ENCODE measurements at places on chromosomes 5 and 9.

- peak; percentile 24 for DNase-seq
Observed at GRCh38 chr9:126854734-126855133, 5.7 kb upstream of the ZBTB34 start.

GRCh38 chr9:136014147-136014923, 53.2 kb upstream of the UBAC1 start:
- peak; percentile 37 for DNase-seq

DNA sequence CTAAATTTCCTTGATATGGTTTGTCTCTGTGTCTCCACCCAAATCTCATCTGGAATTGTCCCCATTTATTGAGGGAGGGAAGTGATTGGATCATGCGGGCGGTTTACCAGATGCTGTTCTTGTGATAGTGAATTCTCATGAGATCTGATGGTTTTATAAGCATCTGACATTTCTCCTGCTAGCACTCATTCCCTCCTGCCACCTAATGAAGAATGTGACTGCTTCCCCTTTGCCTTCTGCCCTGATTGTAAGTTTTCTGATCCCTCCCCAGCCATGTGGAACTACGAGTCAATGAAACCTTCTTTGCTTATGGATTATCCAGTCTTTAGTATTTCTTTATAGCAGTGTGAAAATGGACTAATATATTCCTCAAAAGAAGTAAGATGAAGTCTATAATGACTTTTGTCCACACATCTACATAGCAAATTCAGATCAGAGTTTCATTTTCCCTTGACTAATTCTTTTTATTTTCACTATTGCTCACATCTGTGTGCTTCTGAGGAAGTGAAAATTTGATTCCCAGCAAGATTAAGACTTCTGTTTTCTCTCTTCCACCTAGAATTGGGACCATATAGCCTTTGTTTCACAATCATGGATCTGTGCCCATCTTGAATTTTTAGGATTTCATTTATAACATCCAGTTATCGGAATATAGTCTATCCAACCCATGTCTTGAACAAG, 393.5 kb downstream of the DMAC1 start:
- DNase-seq: no peak

GRCh38 chr5:137036640-137037039, 462.5 kb downstream of the SPOCK1 start:
- peak; percentile 54 for DNase-seq

- no peak for DNase-seq
Observed at GRCh38 chr9:137159105-137160053, 10.5 kb downstream of the LRRC26 start.

- DNase-seq: no peak
Observed at GRCh38 chr5:154766558-154767281, 11.5 kb downstream of the LARP1 start.
